Fibroblast of skin of left quadriceps (primary cell): ENCODE measurements at places on chromosomes 6 and 20.

GRCh38 chr6:4441981-4442434 lies 306.6 kb upstream of the ECI2 start:
- no peak for DNase-seq

DNA sequence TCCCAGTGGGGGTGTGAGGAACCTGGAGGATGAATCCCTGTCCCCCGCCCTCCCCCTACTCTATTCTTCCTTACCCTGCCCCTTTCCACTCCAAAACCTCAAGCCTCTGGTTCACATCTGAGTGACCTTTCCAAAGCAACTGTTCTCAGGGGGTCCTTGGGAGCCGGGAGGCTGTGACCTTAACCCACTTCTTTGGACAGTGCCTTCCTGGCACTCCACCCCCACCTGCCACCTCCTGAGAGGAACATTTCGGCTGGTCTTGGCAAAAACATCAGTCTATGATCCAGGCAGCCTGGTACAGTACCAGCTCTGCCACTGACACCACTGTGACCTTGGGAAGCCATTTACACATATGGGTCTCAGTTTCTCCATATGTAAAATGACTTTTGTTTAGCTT lies 121.7 kb downstream of the MRPL14 start:
- no peak for DNase-seq

DNA sequence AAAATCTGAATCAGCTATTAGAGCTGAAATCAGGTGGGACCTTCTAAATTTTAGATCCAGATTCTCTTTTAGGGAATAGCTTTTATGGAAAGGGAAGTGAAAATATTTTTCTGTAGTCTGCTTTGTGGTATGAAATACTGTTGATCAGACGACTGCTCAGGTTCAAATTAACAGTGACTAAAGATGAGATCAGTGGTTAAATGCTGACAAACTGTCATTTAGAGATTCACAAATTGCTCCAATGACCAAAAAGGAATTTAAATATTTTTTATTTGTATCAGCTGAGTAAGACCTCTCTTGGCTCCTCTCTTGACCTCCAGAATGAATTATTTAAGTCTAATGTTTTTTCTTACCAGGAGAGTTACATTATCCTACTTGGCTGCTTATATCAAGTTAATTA lies 77.3 kb downstream of the KCNQ5 start:
- no peak for DNase-seq

DNA sequence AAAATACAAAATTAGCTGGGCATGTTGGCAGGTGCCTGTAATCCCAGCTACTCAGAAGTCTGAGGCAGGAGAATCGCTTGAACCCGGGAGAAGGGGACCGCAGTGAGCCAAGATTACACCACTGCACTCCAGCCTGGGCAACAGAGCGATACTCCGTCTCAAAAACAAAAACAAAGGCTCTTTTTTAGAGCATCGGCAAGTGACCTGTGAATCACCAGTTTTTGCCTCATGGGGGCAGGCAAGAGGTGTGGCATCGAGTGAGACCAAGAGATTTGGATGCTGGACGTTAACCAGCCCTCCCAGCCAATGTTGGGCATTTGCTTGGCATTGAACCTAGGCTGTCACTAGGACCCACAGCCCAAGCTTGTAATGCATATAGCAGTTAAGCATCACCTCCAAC lies 14.6 kb upstream of the CDK5RAP1 start:
- no peak for DNase-seq

DNA sequence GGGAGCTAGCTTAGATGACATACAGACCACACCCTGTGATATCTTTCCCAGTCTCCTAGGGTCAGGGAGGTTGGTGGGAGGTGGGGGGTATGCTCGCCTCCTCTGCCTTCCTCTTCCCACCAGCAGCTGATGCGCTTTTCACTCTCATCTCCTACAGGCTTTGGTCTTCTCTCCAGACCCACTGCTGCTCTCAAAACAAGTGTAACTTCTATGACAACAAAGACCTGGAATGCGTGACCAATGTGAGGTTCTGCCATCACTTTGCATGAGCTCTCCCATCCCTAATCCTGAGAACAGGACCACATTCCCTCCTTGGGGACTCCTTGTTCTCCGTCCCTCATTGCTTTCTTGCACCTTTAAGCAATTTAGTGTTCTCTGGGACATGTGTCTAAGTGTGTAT lies 2.7 kb downstream of the CTSA start:
- no peak for DNase-seq

- no peak for DNase-seq
These were observed 92.1 kb downstream of the FYN start for GRCh38 chr6:111781041-111781708.

- DNase-seq: no peak
These were observed 28.1 kb downstream of the HIVEP2 start for GRCh38 chr6:142916881-142917280.

DNA sequence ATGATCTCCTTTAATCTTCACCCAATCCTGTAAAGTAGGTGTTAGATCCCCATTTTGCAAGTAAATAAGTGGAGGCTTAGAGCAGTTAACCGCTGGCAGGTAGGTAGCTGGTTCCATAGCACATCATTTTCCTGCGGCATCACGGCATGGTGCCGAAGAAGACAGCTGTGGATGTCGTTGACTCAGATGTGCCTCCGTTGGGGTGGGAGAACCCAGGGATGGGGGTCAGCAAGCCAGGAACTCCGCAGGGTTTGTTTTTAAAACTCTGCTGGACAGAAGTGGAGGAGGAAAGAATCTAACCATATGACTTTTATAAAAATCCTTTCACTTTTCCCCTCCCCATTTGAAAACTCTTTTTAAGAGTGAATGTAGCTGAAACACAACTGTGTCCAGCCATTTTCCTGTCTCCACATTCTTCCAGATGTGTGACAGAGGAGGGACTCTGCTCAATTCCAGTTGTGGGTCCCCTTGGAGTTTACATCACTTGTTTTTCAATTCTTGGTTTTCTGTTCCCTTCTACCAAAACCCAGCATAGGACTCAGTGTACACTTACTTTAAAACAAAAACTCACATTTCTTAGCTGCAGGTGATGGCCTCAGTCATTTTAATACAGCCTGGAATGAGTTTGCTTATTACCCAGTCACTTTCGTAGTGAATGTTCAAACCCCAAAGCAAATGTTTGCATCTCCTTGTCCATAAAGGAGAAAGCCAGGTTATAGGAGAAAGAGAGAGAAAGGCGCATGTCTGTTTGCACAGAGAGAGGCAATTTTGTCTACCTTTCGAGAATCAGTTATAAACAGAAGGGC lies 27.6 kb upstream of the PI16 start:
- DNase-seq: no peak

GRCh38 chr6:155248008-155249001 lies 15.5 kb upstream of the CLDN20 start:
- no peak for DNase-seq

DNA sequence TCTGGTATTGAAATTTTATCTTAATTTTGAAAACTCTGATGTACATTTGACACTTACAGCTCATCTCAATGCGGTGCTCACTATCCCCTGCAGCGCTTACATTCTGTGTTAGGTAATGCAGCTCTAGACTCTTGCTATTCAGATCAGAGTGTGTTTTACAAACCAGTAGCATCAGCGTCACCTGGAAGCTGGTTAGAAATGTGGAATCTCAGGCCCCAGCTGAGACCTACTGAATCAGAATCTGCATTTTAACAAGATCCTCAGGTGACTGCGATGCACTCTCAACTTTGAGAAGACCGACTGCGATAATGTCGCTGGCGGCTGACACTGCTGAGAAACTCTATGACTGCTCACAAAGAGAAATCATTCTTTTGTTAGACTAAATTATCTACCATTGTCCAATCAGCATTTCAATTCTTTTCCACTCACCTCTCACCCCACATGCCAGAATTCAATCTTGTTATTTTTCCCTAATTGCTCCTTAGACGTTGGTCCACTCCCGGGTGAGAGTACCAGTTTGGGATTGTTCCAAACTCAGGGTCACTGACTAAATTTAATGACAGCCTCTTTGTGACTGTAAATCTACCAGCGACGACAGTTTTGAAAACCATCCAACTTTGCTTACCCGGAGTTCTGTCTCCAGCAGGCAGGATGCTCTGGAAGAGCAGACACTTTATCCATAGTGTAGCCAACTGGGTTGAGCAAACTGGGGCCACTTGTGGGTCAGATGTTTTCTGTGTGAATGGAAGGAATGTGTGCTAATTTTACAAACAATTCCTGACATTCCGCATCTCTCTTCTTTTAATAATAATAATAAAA lies 140.1 kb upstream of the BTBD3 start:
- DNase-seq: no peak

GRCh38 chr6:946546-946945 lies 253.6 kb upstream of the EXOC2 start:
- DNase-seq: no peak

GRCh38 chr6:72861935-72862432 lies 240.1 kb downstream of the KCNQ5 start:
- DNase-seq: peak; percentile 27

- no peak for DNase-seq
These were observed 47.8 kb upstream of the GATA5 start for GRCh38 chr20:62523473-62524203.

DNA sequence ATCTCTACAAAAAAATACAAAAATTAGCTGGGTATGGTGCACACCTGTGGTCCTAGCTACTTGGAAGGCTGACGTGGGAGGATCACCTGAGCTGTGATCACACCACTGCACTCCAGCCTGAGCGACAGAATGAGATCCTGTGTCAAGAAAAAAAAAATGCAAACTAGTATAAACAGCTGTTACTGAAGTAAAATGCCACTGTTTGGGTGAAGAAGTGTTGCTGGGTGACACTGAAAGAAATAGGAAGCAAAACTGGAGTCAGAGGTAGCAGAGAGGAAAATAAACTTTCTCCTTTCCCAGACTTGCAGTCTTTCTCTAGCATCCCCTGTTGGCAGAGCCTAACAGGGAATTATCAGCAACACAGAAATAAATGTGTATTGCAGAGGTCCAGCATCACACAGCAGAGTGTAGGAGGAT lies 241.2 kb upstream of the PREP start:
- no peak for DNase-seq

GRCh38 chr6:111692327-111693164 lies 86.9 kb upstream of the TRAF3IP2 start:
- no peak for DNase-seq

DNA sequence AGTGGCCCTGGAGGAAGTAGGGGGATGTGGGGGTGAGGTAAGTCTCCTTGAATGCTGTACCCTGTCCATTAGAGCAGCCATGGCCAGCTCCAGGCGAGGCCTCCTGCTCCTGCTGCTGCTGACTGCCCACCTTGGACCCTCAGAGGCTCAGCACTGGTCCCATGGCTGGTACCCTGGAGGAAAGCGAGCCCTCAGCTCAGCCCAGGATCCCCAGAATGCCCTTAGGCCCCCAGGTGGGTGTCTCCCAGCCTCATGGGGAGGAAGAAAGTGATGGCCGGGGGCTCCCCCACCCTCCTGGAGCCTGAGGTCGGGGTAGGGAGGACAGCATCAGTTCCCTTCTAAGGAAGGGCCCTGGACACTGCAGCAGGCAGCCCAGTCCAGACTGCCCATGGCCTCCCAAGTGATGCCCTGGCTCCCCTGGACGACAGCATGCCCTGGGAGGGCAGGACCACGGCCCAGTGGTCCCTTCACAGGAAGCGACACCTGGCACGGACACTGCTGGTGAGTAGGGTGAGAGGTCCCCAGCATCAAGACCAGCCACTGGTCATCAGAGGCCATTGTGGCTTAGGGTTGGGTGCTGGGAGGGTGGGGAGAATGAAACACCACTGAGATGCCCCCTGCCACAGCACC lies 1.0 kb downstream of the GNRH2 start:
- no peak for DNase-seq

GRCh38 chr6:126300735-126301134 lies 39.2 kb upstream of the CENPW start:
- DNase-seq: no peak

DNA sequence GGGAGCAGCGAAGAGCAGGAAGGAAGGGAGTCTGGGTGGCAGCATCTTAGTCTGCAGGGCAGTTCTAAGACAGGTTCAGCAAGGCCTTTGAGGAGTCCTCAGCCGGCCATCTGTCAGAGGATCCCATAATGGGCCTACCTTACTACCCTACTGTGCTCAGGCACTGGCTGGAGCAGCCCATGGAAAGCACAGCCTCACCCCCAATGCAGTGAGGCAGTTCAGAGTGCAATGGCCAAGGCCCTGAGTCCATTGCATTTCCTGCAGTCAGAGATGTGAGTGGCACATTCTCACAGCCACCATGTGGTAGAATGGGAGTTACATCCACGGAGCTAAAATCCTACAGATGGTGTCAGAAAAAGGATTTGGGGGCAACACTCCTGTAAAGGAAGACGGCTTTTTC lies 19.4 kb upstream of the OVOL2 start:
- DNase-seq: no peak

DNA sequence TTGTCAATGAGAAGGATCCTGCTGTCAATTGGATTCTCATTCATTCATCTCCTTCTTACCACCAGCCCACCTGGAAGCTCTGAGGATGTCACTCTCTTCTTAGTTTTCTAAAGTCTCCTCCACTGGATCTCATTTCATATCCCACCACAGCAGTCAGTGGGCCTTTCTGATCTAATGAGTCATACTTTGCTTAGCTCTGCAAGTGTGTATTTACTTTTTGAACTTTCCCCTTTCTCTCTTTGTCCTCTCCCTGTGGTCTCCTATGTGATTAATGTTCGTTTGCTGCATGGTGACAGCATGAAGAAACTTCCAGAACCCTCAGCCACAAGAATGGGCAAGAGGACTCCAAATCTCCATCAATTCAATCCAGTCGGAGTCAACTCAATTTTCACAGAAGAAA lies 63.6 kb upstream of the SYNDIG1 start:
- no peak for DNase-seq

- DNase-seq: peak; percentile 16
These were observed at the start of gene AIG1 for GRCh38 chr6:143060806-143061596. AIG1 (plus strand) TSS chr6:143060889; CDS start chr6:143060926, 37 bp downstream.

GRCh38 chr20:21002486-21002885 lies 103.7 kb downstream of the LINC00237 start:
- DNase-seq: no peak

GRCh38 chr6:44854712-44855443 lies 467.4 kb downstream of the CDC5L start:
- no peak for DNase-seq

- no peak for DNase-seq
These were observed 24.8 kb downstream of the MAFB start for GRCh38 chr20:40663991-40664880.

- DNase-seq: no peak
These were observed 525 bp downstream of the NCOA7 start for GRCh38 chr6:125791151-125791819.

GRCh38 chr6:20882014-20882413 lies 347.8 kb downstream of the CDKAL1 start:
- DNase-seq: no peak

DNA sequence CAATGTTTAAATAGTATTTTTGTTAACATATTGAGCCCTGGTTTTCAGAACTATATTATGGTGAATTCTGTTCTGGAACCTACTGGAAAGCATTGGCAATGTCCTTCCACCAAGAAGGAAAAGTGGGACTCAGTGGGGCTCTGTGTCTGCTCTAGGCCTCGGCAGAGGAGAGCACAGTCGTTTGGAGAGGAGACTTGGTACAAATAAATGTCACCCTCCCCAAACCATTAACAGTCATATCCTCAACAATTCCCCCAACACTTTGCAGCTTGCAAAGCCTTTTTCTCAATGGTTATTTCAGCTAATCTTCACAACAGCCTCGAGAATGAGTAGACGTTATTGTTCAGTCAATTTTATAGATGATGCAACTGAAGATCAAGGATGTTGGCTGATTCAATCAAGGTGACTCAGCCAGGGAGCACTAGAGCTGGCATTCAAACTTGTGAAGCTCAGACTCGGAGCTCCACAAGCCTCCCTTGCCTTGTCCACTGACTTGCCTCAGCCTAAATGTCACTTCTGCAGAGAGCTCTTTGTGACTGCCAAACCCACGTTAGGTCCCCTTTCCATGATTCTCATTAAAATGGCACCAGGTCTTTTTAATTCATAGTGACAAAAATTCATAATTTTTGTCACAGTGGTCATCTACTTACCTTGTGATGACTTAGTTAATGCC lies 60.6 kb downstream of the TOX2 start:
- peak; percentile 85 for DNase-seq
